ENCODE measurements at places on chromosomes 5 and 9.

DNA sequence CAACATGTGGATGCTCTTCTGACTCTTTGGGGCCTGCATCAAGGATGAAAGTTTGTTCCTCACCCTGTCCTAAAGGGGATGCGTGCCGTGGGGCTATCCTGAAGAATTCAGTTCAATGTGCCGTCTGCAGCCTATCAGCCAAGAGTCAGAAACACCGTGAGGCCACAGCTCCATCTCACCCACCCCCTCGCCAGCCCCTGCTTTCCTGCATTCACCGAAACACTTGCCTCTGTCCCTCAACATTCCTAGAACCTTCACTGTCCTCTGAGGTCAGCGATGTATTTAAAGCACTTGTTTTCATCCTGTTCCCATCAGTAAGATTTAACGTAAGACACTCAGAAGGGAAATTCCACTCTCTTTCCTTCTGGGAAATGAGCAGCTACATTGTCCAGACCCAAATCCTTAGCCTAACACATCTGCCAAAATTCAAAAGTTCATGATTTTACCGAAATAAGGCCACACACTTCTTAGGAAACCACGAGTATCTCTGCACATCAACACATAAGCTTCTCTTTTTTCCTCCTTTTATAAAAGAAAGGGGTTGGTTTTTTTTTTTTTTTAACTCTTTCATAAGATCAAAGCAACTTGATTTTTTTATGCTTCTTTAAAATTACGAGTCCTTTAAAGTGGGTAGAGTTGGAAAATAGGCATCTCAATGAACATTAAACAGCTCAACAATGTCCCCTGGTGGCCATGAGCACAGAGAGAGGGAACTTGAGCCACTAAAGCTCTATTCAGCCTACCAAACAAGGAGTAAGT, 100.7 kb downstream of the SUSD1 start:
- peak; percentile 27 for DNase-seq

DNA sequence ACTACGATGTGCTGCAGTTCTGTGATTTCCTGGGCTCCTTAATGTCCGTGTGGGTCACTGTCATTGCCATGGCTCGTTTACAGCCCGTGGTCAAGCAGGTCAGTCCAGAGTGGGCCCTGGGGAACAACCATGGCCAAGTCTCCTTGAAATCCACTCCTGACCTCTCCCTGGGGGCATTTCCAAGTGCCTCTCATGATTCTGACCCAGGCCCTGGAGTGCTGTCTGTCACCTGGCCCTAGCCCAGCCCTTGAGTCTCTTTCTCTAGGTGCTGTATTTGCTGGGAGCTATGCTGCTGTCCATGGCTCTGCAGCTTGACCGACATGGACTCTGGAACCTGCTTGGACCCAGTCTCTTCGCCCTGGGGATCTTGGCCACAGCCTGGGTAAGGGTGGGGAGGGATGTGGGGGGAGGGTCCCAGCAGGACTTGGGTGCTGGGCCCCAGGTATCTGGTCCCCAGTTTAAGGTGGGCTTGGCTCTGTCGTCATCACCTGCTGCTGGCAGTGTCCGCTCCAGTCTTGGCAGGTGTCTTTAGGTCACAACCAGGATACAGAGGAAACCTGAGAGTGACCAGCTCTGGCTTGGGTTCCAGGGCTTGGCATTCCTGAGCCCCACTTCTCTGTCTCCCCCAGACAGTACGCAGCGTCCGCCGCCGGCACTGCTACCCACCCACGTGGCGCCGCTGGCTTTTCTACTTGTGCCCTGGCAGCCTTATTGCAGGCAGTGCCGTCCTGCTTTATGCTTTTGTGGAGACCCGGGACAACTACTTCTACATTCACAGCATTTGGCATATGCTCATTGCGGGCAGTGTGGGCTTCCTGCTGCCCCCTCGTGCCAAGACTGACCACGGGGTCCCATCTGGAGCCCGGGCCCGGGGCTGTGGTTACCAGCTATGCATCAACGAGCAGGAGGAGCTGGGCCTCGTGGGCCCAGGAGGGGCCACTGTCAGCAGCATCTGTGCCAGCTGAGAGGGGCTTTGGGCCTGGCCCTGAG, 17.0 kb downstream of the OR13J1 start:
- DNase-seq = no peak

- no peak for DNase-seq
Observed at GRCh38 chr5:5156471-5157082, 16.4 kb downstream of the ADAMTS16 start.

- no peak for DNase-seq
Observed at GRCh38 chr5:96294884-96295202, 138.2 kb downstream of the PCSK1 start.

GRCh38 chr9:84702471-84702870, 32.9 kb downstream of the NTRK2 start:
- DNase-seq = no peak

GRCh38 chr5:132746954-132747615, at the start of gene CCNI2:
CCNI2 (plus strand) TSS chr5:132747426; CDS start chr5:132747496, 70 bp downstream.
- peak; percentile 63 for DNase-seq

DNA sequence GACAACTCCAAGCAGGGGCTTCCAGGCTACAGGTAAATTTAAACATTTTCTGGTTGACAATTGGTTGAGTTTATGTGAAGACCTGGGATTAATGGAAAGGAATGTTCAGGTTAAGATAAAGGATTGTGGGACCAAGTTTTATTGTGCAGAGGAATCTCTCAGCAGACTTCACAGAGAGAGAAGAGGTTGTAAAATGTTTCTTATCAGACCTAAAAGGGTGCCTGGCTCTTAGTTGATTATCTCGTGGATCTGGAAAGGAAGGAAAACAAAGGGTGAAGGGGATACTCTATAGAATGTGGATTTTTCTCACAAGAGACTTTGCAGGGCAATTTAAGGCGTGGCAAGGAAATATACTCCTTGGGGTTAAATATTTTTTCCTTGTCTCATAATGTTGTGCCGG, 96.5 kb upstream of the RASGRF2 start:
- DNase-seq = no peak

DNA sequence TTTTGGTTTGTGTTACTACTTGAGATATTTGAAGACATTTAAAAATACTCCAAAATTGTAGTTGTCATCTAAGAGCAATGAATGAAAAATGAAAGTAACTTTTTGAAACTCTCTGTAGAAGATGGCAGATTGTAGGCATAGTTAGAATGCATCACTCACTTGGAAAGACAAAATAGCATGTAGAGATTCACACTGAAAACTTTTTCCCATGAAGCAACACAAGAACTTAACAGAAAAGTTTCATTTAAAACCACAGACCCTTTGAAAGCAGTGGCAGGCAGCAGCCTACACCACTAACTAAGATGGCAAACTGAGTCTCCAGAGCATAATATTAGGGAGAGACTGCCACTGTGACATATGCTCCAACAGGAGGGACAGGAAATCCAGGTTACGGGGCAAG, 18.9 kb upstream of the FAM174A start:
- no peak for DNase-seq

- DNase-seq = no peak
Observed at GRCh38 chr9:119877306-119877705, 508.1 kb upstream of the BRINP1 start.

GRCh38 chr9:14344053-14344524, 30.1 kb upstream of the NFIB start:
- DNase-seq = no peak

GRCh38 chr9:130565792-130566191, 13.6 kb upstream of the FUBP3 start:
- no peak for DNase-seq

DNA sequence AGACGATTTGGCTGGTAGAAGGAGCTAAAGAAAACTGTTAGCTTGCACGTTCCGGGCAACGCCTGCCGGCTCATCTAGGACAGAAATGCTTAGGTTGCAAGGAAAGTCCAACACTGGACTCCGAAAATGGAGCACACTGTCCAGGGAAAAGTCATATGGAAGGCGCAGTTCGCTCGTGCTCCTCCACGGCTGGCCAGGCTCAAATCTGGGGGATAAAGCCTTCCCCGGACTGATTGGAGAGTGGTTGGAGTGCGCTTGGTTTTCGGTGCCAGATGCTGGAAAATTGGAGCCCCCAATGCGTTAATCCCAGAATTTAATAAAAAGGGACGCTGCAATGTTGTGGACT, 955 bp downstream of the CDH6 start:
- DNase-seq = no peak

GRCh38 chr5:32254881-32255539, 57.7 kb downstream of the MTMR12 start:
- no peak for DNase-seq

DNA sequence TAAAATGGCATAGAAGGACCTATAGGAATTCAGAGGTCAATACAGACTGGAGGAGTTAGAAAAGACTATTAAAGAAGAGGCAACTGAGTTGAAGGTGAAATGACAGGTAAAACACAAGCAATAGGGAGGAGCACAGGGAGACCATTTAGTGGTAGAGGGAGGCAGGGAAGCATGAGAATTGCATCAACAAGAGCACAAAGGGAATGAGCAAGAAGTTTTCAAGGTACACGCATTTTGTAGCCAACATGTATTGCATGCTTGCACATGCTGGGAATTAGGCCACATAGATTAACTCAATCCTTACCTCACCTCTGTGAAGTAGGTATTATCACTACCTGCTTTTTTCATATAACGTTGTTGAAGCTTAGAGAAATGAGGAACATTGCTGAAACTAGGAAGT, 42.3 kb downstream of the PLPP1 start:
- no peak for DNase-seq

DNA sequence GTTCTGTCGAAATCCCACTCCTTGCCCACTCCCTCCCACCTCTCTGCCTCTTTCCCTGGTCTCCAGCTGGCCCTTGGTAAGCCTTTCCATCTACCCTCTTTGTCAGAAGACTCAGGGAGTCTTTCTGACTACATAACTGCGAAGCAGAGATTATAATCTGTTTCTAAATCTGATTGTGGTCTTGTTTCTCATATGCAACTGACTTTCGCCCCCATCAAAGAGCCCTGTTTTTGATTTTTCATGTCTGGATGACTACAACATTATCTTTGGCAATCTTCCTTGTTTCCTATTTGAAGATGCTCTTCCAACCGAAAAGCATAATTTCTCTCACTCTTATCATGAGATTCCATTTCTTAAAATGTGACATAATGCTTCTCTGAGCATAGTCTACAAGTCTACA, 218.2 kb upstream of the ADAMTSL1 start:
- no peak for DNase-seq

GRCh38 chr9:111896942-111897600, 457 bp downstream of the UGCG start:
- DNase-seq = no peak

GRCh38 chr5:7453947-7454346, 58.0 kb downstream of the ADCY2 start:
- no peak for DNase-seq

DNA sequence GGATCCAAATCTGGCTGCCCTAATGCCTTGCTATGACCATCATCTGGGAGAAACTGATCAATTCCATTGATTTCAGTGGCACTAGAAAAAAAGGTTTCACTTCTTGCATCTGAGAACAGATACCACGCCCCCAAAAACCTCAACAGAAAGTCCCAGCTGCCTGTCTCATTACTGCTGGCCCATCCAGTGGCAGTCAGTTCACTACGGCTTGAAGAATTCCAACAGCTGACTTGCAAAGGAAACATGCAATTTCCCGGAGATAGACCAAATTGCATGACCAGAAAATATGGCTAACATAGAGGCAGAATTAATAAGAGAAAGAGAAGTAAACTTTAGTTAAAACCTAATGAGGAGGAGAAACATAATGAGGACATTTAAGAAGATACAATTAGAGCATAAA, 48.6 kb downstream of the UGCG start:
- DNase-seq = no peak

Data from stimulated activated CD8-positive, alpha-beta memory T cell treated with anti-CD3 and anti-CD28 coated beads, Interleukin-12 subunit alpha, Interleukin-12 subunit beta, amount 100 ng/mL, for 4 hours (primary cell).